ENCODE measurements at places on chromosomes 5 and 9.

DNA sequence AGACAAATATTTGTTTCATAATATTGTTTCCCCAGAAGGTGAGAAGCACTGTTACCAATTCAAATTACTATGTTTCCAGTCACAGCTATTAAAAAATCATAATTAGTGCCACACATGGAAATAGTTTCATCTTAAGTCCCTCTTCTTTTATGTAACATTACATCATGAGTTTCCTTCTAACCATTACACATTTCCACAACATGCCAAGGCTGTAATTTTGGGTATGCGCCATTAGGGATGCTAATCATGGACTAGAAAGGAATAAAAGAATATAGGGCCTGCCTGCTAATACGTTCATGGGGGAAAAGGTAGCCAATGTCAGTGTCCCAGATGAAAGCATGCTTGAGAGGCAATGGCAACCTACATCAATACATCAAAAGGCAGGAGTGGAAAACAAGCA is 142.5 kb upstream of the LPAR1 start:
- DNase-seq = no peak

- DNase-seq = no peak
These were observed 382 bp upstream of the FGF1 start for GRCh38 chr5:142686210-142686734.

DNA sequence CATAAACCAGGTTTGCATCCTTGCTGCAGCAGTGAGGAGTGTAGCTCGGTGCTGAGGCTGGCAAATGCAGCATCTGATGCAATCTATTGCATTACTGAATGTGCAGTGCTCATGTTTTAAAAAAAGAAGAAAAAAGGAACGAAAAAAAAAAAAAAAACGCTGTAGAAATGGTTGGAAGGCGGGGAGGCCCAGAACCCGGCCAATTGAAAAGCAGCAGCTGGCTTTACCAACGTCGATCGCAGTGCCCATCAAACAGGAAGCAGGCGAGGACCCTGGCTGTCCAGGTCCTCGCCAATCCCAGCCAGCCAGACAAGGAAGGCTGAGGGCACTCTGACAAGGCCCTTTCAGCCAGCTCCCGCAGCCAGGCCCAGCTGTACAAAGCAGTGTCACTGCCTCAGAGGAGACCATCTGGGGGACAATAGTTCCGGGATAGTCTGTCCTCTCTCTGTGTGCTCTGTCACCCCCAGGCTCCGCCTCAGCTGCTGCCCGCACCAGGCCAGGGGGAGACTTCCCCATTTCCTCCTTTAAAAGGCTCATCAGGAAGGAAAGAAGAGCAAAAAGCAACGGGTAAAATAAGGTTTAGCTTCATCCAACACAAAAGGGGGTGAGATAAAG is 21.8 kb upstream of the CPEB4 start:
- no peak for DNase-seq

DNA sequence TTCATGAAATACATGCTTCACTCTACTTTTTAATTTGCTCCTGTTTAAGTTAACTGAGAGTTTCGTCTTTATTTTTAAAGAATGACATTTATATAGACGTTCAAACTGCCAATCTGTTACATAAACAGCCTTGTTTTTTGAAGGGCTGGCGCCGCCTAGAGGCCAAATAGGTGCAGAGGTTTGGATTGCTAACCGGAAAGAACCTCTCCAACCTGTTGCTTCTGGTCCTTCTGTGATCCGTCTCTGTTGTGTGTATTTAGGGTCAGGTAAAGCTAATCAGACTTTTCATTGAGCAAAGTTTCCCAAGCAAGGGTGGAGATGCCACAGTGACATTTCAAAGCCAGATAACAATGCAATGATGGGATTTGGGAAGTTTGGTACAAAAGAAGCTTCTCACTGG is 39.5 kb upstream of the GLIS3 start:
- peak; percentile 1 for DNase-seq

- DNase-seq = no peak
These were observed 180.4 kb downstream of the GAS1 start for GRCh38 chr9:86766912-86767311.

DNA sequence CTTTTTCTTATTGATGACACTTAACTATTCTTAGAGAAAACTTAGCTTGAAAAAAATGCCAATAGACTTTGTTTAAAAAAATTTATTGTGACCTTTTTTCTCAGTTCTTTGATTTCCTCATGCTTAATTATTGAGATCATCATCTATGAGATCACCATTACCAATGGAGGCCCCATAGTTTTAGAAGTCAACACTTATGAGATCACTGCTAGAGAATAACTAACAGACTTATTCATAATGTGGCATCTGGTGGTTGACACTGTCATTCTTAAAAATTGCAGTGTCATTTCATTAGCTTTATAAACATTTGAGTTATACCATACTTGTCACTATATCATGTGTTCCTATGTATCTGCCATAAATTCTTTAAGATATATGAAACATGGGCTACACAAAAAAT is 14.9 kb upstream of the FEM1C start:
- no peak for DNase-seq

GRCh38 chr5:142387024-142387682 is 62.3 kb upstream of the SPRY4 start:
- DNase-seq = no peak

GRCh38 chr9:111743275-111743674 is 51.5 kb downstream of the SHOC1 start:
- DNase-seq = no peak
